Type B pancreatic cell (in vitro differentiated cells): ENCODE measurements at places on chromosomes 1 and 21.

- H3K27ac ChIP-seq = no peak overlapping the region
- H3K4me3 ChIP-seq = no peak overlapping the region
- no peaks in the 10 kb centered on the region for H3K27me3 ChIP-seq
- no peak for DNase-seq
- H3K4me1 ChIP-seq = peaks cover 15% of the 10 kb centered on the region
These were observed 22.1 kb downstream of the HYI start for GRCh38 chr1:43431676-43432075.

- H3K4me1 ChIP-seq = peaks cover 20% of the 10 kb centered on the region
- no peak for DNase-seq
- peaks cover 11% of the 10 kb centered on the region for H3K27me3 ChIP-seq
- H3K4me3 ChIP-seq = no peak overlapping the region
- no peaks in the 10 kb centered on the region for H3K36me3 ChIP-seq
- peak overlapping the region; percentile 24 for H3K27ac ChIP-seq
These were observed 1037.2 kb downstream of the ADGRL2 start for GRCh38 chr1:82837766-82838465.

GRCh38 chr1:34975338-34975737 lies 9.8 kb downstream of the TMEM35B start:
- H3K27ac ChIP-seq = no peak overlapping the region
- H3K36me3 ChIP-seq = no peaks in the 10 kb centered on the region
- DNase-seq = no peak
- H3K4me1 ChIP-seq = no peaks in the 10 kb centered on the region

- DNase-seq = no peak
- peaks cover 40% of the 10 kb centered on the region for H3K4me1 ChIP-seq
- H3K4me3 ChIP-seq = no peak overlapping the region
- peak overlapping the region; percentile 30 for H3K27ac ChIP-seq
- H3K36me3 ChIP-seq = peaks cover 25% of the 10 kb centered on the region
These were observed 45.5 kb downstream of the HUNK start for GRCh38 chr21:31918250-31918775.

- no peak overlapping the region for H3K4me3 ChIP-seq
- peak overlapping the region; percentile 34 for H3K27ac ChIP-seq
- H3K4me1 ChIP-seq = peaks cover 55% of the 10 kb centered on the region
- H3K27me3 ChIP-seq = no peaks in the 10 kb centered on the region
- no peak for DNase-seq
These were observed 60.4 kb downstream of the ITPKB start for GRCh38 chr1:226678701-226679100.

- peaks cover 3% of the 10 kb centered on the region for H3K27me3 ChIP-seq
- H3K36me3 ChIP-seq = no peaks in the 10 kb centered on the region
- no peak overlapping the region for H3K27ac ChIP-seq
- DNase-seq = no peak
- H3K4me3 ChIP-seq = no peak overlapping the region
- no peaks in the 10 kb centered on the region for H3K4me1 ChIP-seq
These were observed 6.0 kb upstream of the NLRP3 start for GRCh38 chr1:247409869-247410544.

- no peaks in the 10 kb centered on the region for H3K4me1 ChIP-seq
- H3K4me3 ChIP-seq = no peak overlapping the region
- no peak for DNase-seq
- no peak overlapping the region for H3K27ac ChIP-seq
- H3K27me3 ChIP-seq = peaks cover 9% of the 10 kb centered on the region
These were observed 94.5 kb upstream of the SYT6 start for GRCh38 chr1:114248162-114248561.

DNA sequence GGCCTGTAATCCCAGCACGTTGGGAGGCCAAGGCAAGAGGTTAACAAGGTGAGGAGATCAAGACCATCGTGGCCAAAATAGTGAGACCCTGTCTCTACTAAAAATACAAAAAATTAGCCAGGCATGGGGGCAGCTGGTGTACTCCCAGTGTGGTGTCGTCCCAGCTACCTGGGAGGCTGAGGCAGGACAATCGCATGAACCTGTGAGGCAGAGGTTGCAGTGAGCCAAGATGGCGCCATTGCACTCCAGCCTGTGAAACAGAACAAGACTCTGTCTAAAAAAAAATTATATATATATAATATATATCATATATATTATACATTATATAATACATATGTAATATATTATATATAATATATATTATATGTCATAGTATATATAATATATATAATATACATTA lies 249.2 kb upstream of the TPTE start:
- H3K27ac ChIP-seq = no peak overlapping the region
- no peaks in the 10 kb centered on the region for H3K27me3 ChIP-seq
- no peaks in the 10 kb centered on the region for H3K4me1 ChIP-seq
- DNase-seq = no peak
- no peaks in the 10 kb centered on the region for H3K36me3 ChIP-seq
- no peak overlapping the region for H3K4me3 ChIP-seq

DNA sequence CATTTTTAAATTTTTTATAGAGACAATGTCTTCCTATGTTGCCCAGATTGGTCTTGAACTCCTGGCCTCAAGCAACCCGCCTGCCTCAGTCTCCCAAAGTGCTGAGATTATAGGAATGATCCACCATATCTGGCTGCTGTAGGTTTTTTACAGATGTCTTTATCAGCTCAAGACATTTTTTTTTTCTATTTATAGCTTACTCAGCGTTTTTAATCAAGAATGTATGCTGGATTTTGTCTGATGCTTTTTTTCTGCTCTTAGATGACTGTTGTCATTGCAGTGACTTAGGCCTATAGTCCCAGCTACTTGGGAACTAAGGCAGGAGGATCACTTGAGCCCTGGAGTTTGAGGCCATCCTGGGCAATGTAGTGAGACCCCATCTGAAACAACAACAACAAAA lies 72.5 kb downstream of the POFUT2 start:
- H3K27me3 ChIP-seq = no peaks in the 10 kb centered on the region
- H3K4me1 ChIP-seq = no peaks in the 10 kb centered on the region
- no peak overlapping the region for H3K27ac ChIP-seq
- H3K4me3 ChIP-seq = no peak overlapping the region
- no peak for DNase-seq

GRCh38 chr1:63968663-63969440 lies 195.0 kb downstream of the ROR1 start:
- H3K4me3 ChIP-seq = no peak overlapping the region
- peaks cover 5% of the 10 kb centered on the region for H3K27me3 ChIP-seq
- peaks cover 9% of the 10 kb centered on the region for H3K36me3 ChIP-seq
- H3K4me1 ChIP-seq = peaks cover 39% of the 10 kb centered on the region
- no peak overlapping the region for H3K27ac ChIP-seq
- no peak for DNase-seq

DNA sequence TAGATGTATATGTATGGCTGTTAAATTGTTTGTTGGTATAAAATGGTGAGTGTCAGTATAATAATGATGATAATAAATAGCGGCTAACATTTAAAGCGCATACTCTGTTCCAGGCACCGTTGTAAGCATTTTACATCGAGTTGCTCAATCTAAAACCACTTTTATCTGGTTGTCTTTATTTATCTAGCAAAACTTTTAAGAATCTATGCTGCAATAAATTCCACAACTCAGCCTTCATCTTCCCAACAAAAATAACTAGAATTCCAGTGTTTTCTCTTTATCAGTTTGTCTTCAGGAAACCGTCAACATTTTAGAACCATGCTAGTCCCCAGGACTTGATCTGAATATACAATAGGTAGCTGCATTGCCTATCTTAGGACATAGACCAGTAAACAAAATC lies 19.3 kb upstream of the SLC16A1 start:
- H3K4me3 ChIP-seq = no peak overlapping the region
- H3K27me3 ChIP-seq = no peaks in the 10 kb centered on the region
- no peak for DNase-seq
- H3K36me3 ChIP-seq = peaks cover 7% of the 10 kb centered on the region
- H3K4me1 ChIP-seq = no peaks in the 10 kb centered on the region

GRCh38 chr1:186403632-186404031 lies 28.0 kb downstream of the ODR4 start:
- H3K4me1 ChIP-seq = no peaks in the 10 kb centered on the region
- H3K36me3 ChIP-seq = peaks cover 16% of the 10 kb centered on the region
- no peak for DNase-seq
- no peak overlapping the region for H3K4me3 ChIP-seq
- no peaks in the 10 kb centered on the region for H3K27me3 ChIP-seq

DNA sequence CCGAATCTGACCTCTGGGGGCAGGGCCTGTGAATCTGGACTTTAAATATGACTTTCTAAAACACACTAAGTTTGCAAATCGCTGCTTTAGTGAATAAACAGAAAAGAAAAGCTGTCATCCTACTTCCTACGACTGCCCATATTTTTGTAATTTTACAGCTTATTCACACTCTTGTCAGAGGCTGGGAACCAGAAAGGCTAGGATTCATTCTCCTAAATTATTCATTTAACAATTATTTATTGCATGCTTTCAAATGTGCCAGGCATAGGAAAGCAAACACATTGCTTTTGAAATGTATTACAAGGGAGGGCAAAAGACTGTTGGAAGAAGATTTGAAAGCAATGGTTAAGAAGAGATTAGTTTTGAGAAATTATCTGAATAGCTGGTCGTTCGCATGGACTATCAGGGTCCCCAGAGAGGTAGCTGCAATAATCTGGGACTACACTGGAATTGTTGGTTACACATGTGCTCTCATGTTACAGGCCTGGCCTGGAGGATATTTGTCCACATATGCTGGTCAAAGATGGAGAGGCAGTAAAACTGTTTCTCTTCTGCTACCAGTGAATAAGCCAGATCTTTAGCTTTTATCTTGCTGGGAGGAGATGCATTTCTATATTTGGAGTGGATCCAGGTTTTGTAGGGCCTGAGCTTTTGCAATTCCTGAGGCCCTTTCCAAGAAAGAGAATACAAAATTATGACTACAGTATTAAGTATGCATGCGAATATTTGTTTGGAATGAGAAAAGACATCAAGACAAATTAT lies 29.6 kb upstream of the SFPQ start:
- H3K4me3 ChIP-seq = no peak overlapping the region
- no peak overlapping the region for H3K27ac ChIP-seq
- no peaks in the 10 kb centered on the region for H3K27me3 ChIP-seq
- no peak for DNase-seq
- peaks cover 9% of the 10 kb centered on the region for H3K4me1 ChIP-seq

DNA sequence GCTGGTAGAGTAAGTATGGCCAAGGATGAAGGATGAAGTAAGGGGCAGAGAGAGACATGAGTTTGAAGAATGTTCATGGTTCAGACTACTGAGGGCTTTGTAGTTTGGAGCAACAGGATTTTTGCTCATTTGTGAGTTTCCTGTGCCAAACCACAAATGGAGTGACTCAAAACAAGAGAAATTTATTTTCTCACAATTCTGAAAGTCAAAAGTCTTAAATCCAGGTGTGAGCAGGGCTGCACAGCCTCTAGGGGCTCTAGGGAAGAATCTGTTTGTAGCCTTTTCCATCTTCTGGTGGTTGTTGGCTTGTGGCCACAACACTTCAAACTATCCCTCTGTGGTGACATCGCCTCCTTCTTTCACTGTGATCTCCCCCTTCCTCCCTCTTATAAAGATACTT lies 58.9 kb downstream of the RHOU start:
- H3K4me3 ChIP-seq = no peak overlapping the region
- H3K27ac ChIP-seq = no peak overlapping the region
- no peaks in the 10 kb centered on the region for H3K27me3 ChIP-seq

- no peak overlapping the region for H3K27ac ChIP-seq
- no peak overlapping the region for H3K4me3 ChIP-seq
- peaks cover 30% of the 10 kb centered on the region for H3K4me1 ChIP-seq
- DNase-seq = peak; percentile 16
These were observed 243.0 kb downstream of the TRABD2B start for GRCh38 chr1:47754221-47754620.

DNA sequence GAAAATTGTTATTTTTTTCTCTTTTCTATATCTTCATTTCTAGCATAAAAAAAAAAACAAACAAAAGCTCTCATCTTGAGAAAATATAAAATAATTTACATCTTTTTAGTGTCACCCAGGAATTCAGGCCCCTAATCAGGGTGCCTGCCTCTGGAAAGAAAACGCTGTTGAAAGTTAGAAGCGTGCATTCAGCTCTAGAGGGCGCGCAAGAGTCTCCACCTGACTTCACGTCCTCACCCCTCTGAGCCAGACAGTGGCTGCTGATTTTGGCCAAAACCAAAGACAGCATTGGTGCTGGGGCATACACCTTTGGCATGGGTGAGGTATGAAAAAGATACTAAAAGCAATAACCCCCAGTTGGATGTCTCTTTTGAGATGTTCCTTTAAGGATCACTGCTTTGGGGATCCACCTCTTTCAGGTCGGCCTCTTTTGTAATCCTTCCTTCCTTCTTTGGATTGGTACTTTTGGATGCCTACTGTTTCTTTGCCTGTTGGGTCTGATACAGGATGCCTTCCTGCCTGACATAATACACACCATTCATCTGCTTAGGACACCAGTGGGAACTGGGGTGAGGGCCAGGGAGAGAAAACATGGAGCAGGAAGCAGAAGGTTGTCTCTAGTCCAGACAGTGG lies 77.6 kb upstream of the CHRM3 start:
- no peak overlapping the region for H3K4me3 ChIP-seq
- H3K36me3 ChIP-seq = no peaks in the 10 kb centered on the region
- no peaks in the 10 kb centered on the region for H3K4me1 ChIP-seq
- H3K27me3 ChIP-seq = peaks cover 9% of the 10 kb centered on the region
- no peak overlapping the region for H3K27ac ChIP-seq

DNA sequence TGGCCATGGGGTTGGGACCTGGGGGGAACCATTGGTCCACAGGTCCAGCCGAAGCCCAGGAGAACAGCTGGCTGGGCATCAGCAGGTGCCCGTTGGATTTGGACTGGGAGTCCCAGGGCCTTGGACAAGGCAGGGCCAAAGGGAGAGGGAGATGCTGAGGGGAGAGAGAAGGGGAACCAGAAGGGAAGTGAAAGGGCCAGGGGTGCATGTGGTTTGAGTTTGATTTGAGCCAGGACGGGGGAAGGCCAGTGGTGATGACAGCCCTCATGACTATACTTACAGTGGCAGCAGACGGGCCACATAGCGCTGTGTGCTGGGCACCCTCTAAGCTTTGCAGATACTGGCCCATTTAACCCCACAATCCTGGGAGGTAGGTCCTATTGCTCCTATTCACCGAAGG lies 18.8 kb downstream of the AGRN start:
- peaks cover 11% of the 10 kb centered on the region for H3K4me1 ChIP-seq
- H3K36me3 ChIP-seq = no peaks in the 10 kb centered on the region
- H3K4me3 ChIP-seq = peak overlapping the region; percentile 47
- no peak for DNase-seq

DNA sequence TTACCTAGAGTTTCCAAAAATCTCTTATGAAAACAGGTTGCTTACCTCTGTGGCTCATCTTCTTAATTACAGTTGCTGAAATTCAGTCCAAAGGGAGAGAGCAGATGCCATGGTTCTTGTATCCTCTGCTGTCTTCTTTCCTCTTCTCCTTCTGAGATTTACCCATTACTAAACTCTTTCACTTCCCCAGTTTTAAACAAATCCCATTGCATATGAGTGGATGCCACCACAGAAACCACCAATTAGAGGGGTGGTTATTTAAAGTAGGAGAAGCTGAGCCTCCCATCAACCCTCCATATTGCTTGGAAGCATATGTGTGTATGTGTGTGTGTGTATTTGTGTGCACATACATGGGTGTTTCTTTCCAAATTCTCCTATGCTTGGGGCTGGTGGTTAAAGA lies 128.5 kb upstream of the KCNK1 start:
- DNase-seq = no peak
- no peaks in the 10 kb centered on the region for H3K36me3 ChIP-seq
- H3K4me3 ChIP-seq = no peak overlapping the region
- no peak overlapping the region for H3K27ac ChIP-seq
- H3K27me3 ChIP-seq = peaks cover 14% of the 10 kb centered on the region
- no peaks in the 10 kb centered on the region for H3K4me1 ChIP-seq

GRCh38 chr1:213669964-213670691 lies 317.6 kb upstream of the PROX1 start:
- H3K4me3 ChIP-seq = no peak overlapping the region
- H3K27me3 ChIP-seq = no peaks in the 10 kb centered on the region
- H3K4me1 ChIP-seq = no peaks in the 10 kb centered on the region
- no peaks in the 10 kb centered on the region for H3K36me3 ChIP-seq
- H3K27ac ChIP-seq = no peak overlapping the region
